Ascending aorta (tissue), 2 donors: ENCODE measurements at places on chromosomes 4 and X.

GRCh38 chrX:53682885-53683555 lies 3.5 kb downstream of the HUWE1 start:
- DNase-seq: no peak

DNA sequence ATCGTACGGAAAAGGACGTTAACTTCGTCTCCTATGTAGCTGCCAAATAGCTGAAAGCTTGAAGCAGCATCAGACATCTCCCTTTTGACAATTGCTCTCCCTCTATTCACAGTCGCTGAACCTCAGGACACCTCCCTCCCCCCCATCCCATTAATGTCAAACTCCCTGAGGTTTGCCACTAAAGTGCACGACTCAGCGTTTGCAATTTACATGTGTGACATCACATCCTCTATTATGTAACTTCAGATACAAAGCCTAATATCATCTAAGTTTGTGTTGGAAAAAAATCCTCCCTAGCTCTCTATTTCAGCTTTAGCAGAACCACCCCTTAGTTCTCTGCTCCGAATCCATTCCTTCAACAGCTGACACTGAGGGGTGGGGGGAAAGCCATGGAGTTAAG lies 5.5 kb upstream of the NR3C2 start:
- DNase-seq: no peak

GRCh38 chr4:72484981-72485380 lies 84.0 kb downstream of the ADAMTS3 start:
- no peak for DNase-seq

DNA sequence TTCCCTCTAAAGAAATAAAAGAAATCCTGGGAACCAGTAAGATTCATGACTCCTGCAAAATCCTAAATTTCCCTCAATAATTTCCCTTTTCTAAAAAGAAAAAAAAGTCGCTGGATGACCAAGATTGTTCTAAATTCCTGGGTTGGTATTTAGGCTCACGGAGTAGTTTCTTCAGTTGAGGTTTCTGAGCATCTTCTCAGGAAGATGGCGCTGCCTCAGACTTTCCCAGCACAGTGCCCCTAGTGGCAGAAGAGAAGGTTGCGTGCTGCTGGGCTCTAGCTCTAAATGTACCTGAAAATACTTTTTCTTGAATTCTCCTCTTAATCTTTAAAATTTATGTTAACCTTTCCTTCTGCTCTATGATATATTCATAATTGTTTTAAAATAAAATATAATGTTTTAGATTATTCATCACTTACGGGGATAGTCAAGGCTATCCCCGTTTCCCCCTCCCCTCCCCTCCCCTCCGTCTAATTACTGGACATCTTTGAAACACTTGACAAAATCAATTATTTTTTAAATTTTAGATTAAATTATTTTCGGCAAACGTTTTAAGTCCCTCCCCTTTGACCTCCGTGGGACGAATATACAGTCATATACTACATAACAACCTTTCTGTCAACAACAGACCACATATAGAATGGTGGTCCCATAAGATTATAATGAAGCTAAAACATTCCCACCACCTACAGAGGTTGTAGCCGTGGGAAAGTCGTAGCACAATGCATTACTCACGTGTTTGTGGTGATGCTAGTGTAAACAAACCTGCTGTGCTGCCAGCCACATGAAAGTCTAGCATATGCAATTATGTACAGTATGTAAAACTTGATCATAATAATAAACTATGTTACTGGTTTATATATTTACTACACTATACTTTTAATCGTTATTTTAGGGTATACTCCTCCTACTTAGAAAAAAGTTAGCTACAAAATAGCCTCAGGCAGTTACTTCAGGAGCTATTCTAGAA lies 41.0 kb upstream of the GATB start:
- DNase-seq: no peak
